Activated T-cell treated with anti-CD3 and anti-CD28 coated beads, Interleukin-2, amount 50 U/mL, for 1 hour (primary cell): ENCODE measurements at places on chromosomes 5 and 9.
A peak's percentile ranks its signal among the peaks of the same experiment; 100 is the strongest.

- no peak for DNase-seq
Measured at GRCh38 chr9:76764138-76764537, at the start of gene PCA3. TSS of gene PCA3 (plus strand) at chr9:76764438.

DNA sequence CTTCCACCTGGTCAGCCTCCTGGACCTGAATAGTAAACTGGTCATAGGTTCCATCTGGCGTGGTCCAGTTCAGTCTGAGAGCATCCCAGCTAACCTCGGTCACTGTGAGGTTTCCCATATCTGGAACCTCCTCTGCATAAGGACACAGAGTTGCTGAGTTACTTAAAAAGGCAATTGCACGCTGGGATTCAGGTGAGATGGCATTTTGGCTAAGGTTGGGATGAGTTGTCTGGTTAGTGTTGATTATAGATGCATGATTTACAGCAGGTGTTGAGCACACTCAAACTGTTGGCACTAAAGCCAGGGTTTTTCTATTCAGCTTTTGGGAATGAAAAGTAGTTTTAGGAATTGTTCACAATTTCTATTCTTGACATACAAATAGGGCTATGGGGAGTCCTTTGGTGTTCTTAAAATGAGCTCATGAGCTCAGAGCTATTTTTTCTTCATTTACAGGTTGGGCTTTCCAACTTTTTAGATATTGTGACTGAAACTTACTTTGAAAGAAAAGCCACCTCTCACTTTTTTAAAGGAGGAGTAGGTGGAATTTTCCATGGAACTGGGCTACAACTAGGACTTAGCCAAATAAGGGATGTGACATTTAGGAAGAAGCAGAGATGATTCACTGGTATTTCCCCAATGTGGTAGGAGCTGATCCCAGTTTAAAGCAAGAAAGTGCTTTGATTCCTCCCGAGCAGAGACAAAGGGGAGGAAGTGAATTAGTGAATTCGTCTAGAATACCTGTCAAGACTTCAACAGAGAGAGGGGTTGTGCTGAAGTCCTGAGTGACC, 54.7 kb downstream of the TNC start:
- no peak for DNase-seq

DNA sequence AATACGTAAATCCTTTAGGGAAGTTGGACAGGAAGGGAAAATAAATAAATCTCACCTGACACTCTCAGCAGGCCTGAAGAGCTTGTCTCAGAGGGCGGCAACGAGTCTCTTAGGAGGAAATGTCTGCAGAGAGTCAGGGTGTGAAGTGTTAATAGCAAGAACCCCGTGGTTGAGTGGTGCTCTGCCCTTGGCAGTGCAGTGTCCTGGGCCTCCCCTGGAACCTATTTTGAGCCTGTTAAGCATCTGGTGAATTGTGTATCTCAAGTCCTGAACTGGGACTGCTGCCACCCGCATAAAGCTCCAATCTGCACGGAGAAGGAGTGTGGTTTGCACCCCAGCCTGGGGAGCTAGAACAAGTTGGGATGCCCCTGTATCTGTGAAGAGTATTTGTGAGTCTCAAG, 211.8 kb downstream of the GOLPH3 start:
- no peak for DNase-seq

DNA sequence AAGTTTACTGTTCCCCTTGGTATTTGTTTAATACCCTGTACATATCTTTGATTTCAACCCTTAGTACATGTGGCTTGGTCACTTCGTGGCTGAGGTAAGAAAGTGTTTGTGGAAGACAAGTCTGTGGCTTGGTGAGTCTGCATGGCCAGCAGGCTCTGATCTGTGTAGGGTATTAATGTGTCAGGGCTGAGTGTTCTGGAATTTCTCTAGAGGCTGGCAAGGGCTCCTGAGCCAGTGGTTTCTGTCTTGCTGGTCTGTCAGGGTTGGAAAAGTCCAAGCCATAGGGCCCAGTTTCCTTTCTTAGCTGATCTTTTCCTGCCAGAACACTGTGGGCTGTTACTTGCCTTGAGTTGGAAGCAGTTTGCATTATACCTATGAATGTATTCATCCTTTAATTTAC, 48.0 kb upstream of the FBXL7 start:
- DNase-seq: no peak

DNA sequence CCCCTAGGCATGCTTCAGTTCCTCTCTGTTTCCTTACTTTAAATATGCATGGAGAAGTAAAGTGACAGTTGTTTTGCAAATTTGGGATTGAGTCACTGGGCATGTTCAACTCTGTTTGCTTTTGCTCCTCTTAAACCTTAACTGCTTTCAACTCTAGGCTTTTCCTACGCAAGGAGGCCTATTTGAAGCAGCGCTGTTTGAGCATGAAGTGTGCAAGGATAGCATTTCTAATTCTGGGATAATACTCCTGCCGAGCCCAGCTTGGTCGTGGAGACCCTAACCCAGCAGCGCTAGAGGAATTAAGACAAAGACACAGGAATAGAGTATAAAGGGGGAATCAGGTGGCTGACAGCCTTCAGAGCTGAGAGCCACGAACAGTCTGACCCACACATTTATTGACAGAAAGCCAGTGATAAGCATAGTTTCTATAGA, 803.4 kb upstream of the CDH10 start:
- no peak for DNase-seq

GRCh38 chr5:9335269-9335668, 210.6 kb downstream of the SEMA5A start:
- DNase-seq: no peak

DNA sequence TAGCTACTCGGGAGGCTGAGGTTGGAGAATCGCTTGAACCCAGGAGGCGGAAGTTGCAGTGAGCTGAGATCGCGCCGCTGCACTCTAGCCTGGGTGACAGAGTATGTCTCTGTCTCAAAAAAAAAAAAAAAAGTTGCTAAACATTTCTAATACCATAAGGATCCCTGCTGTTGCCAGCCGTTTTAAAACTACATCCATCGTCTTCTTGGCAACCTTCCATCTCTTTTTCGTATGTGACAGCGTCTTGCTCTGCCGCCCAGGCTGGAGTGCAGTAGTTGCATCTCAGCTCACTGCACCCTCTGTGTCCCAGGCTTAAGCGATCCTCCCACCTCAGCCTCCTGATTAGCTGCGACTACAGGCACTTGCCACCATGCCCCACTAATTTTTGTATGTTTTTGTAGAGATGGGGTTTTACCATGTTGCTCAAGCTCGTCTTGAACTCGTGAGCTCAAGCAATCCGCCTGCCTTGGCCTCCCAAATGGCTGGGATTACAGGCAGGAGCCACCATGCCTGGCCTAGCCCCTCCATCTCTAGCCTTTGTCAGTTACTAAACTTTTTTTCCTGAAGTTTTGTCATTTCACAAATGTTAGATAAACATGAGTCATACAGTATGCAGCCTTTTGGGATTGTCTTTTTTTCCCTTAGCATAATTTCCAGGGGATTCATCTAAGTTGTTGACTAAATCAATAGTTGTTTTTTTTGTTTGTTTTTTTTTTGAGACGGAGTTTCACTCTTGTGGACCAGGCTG, 13.5 kb downstream of the NSD1 start:
- peak; percentile 2 for DNase-seq

DNA sequence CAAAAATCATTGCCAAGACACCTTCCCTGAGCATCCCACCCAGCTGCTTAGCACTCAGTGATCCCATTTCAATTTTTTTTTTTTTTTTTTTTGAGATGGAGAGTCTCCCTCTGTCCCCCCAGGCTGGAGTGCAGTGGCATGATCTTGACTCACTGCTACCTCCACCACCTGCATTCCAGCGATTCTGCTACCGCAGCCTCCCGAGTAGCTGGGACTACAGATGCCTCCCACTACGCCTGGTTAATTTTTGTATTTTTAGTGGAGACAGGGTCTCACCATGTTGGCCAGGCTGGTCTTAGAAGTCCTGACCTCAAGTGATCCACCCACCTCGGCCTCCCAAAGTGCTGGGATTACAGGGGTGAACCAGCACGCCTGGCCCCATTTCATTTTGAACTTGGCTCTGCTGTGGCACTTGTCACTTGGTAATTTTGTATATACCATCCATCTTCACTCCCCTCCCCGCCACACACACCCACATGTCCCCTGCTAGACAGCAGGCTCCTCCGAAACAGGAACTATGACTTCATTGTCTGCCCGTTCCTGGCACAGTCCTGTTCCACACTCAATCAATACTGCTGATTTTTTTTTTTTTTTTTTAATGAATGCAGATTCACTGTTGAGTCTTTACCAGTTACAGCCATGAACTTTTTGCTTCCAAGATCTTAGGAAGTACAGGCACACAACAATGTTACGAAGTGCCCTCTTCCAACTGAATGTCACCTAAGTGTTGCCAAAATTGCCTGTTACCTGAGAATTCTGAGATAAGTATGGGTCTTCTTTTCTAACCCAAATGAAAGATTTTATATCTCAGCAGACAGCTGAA, 17.3 kb upstream of the ZBTB34 start:
- DNase-seq: no peak

- DNase-seq: no peak
Measured at GRCh38 chr5:60263346-60263745, 369.8 kb upstream of the PDE4D start.

DNA sequence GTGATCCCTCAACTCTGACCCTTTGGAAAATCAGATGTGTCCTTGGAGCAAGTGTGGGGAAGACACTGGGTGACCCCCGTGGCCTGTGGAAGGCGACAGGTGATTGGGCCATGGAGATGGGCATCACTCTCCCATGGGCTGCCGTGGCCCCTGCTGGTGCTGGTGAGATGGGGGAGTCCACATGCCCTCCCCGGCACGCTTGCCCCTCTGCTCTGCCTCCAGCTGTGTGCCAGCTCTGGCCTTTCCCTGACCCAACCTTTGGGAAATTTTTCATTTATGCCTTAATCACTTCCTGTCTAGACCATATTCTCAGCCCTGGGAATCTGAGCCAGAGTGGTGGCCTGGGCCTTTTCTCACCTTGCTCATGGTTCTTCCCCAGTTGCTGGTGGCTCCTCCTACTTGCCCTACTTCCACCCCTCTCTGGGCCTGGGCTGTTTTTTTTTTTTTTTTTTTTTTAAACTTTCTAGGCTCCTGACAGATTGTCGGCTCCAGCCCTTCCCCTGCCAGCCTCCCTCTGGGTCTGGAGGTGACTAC, 56.6 kb downstream of the RGS3 start:
- DNase-seq: peak; percentile 48

GRCh38 chr9:83962165-83962564, 17.9 kb downstream of the HNRNPK start:
- no peak for DNase-seq

- peak; percentile 8 for DNase-seq
Measured at GRCh38 chr9:135067096-135067710, 20.3 kb upstream of the OLFM1 start.

- DNase-seq: no peak
Measured at GRCh38 chr5:168598639-168599038, 19.5 kb upstream of the PANK3 start.

GRCh38 chr9:28270156-28270555, 696.9 kb upstream of the C9orf72 start:
- no peak for DNase-seq

DNA sequence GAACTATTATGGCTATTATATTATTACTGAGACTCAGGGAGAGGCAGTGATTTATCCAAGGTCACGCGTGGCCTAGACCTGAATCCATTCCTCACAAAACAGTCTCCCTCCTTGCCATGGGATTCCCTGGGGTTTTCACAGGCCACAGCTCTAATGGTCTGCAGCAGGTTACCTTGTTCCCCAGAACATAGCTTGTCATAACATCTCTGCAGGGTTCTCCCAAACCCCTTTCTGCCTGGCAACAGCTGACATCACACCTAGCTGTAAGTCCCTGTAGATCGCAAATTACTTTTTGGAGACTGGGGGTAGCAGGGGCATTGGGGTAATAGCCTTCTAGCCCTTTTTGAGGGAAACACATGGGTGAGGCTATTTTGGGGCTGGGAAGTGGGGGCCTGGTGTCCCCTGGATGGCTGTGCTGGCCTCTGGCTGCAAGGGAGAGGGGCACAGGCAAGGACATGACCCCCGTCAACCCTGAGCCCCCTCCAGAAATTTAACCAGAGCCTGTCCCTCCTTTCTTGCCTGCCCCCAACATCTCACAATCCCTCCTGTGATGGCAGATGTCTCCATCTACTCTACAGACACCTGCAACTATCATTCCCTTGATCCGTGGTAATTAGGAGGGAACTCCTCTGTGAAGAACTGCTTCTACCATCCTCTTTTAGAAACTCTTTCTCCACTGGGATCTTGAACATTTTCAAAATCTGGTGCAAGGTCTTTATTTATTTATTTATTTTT, 1.3 kb downstream of the CD74 start:
- peak; percentile 67 for DNase-seq

DNA sequence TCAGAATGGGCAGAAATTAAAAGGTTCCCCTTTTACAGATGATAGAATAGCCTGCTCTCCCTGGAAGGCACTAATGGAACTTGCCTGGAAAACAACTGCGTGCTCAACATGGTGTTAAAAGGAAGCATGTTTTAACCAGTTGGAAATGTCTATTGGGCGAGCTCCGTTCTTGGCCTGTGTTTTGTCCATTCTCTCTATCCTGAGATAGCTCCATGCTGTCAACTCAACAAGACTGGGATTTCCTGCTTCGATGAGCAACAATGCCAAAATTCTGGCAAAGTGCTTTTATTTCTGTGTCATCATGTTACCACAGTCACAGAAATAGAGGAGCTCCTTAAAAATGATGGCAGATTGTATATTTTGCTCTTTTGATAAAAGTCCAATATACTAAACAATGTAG, 198.3 kb downstream of the PLK2 start:
- no peak for DNase-seq

DNA sequence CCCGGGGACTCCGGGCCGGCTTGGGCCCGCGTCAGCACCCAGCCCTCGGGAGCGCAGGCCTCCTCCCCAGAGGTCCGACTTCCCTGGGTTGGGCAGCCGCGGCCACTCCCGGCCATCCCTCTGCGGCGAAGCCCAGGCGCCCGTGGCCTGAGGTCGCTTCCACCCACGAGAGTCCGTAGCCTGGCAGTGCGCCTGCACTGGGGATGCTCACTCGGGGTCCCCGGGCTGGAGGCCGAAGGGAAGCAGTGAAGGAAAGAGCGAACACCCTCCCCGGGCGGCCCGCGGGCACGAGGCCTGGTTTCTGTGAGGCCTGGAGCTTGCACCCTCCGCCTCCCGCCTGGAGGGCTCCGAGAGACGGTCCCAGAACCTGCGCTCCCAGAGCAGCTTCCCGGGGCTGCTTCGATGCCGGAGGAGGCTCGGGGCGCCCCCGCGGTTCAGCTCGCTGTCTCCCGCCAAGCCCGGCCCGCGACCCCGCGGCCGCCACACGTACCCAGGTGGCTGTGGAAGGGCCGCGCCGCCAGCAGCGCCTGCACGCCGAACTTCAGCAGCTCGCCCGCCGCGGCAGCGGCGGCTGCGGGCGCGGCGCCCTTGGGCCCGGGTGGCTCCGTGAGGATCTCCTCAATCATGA, 607 bp downstream of the BARX1 start:
- DNase-seq: no peak

DNA sequence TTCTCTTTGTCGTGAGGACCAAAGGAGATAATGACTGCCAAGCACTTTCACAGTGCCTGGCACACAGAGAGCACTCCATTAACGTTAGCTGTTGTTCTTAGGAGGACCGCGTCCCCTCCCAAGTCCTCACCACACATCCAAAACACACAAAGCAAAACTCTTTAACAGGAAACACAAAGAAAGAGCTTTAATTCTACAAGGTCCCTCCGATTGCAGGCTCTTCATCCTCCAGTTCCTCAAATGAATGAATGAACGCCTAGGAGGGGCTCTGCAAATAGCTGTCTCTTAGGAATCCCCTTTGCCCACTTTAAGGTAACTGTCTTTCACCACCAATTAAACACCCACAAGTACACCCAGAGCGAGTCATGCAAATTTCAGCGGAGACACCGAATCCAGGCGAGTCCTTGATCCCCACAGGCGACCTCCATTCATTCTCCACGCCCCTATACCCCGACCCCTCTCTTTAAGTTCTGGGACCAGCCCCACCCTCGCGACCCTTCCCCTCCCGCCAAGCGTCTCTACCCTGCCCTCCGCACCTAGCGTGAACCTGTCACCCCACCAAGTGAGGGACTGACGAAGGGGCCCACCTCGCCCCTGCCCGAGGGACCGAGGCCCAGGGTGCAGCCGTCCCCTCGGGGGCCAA, 644 bp downstream of the TSC1 start:
- DNase-seq: no peak
